Mesothelial cell of epicardium (in vitro differentiated cells): ENCODE measurements at places on chromosomes 7 and 10. TPM values are rescaled to one million over a fixed set of nuclear protein-coding genes. Genes with fewer than 3 reads are reported as not detected.

- DNase-seq: no peak
Observed at GRCh38 chr10:32985341-32985764, 27.3 kb upstream of the ITGB1 start.

- no peak for DNase-seq
Observed at GRCh38 chr7:139845443-139845805, 16.4 kb downstream of the TBXAS1 start.

DNA sequence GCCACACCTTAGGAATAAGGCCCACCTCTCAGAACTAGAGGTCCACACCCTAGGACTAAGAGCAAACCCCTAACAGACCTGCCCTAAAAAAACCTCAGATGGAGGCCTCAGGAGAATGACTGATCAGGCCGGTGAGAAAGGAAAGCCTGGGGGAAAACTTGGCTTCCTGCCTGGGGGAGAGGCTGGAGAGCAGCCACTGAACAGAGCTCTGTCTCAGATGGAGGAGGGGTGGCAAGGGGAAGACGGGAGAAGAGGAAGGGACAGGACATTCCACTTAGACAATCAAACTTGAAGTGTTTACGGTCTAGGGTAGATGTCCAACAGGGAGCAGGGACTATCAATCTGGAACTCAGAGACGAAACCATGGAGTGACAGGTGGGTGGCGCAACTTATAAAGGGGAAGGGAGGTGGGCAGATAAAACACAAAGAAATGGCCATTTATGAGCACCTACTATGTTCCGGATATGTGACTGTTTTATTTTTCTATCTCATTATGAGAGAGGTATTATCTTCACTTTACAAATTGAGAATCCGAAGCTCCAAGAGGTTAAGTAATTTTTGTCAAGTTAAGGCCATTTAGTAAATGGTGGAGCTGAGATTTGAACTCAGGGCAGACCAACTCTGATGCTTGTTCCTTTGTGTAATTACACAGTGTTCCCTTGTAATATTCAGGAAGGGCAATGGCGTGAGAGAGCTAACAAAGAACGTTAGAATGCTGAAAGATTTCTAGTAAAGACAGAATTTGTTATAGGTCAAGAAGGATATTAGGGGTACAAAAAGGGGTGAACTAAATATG lies 82.6 kb downstream of the DNMBP start:
- peak; percentile 61 for DNase-seq

CDH23 gene
- 2.5 to 2.9 TPM (median 2.9 TPM) in 3 replicates for total RNA-seq

GRCh38 chr10:124032971-124033886 lies 60.2 kb downstream of the CHST15 start:
- no peak for DNase-seq

- no peak for DNase-seq
Observed at GRCh38 chr10:74683067-74683466, 143.3 kb upstream of the KAT6B start.

GRCh38 chr10:95168694-95169093 lies 25.3 kb upstream of the ACSM6 start:
- DNase-seq: no peak

DNA sequence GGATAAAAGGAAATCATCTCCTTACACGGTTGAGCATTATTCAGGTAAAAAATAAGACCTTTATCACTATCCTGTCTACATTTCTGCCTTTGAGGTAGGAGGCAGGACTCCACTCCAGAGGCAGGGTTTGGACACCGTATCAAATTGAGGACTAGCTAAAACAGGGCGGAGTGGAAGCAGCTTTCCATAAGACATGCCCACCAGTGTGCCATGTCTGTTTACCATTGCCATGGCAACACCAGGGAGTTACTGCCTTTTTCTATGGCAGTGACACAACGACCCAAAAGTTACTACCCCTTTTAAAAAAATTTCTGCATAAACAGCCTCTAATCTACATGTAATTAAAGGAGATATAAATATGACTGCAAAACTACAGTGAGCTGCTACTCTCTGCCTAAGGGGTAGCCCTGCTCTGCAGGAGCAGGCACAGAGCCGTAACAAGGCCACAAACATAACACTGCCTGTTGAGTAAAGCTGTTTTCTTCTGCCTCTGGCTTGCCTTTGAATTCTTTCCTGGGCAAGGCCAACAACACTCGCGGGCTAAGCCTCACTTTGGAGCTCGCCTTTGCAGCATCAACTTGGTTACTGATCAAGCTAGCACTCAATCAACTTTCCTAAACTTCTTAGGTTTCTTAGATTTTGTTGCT lies 26.5 kb downstream of the DGKB start:
- no peak for DNase-seq

GRCh38 chr7:41481353-41481752 lies 221.5 kb downstream of the INHBA start:
- DNase-seq: no peak

DNA sequence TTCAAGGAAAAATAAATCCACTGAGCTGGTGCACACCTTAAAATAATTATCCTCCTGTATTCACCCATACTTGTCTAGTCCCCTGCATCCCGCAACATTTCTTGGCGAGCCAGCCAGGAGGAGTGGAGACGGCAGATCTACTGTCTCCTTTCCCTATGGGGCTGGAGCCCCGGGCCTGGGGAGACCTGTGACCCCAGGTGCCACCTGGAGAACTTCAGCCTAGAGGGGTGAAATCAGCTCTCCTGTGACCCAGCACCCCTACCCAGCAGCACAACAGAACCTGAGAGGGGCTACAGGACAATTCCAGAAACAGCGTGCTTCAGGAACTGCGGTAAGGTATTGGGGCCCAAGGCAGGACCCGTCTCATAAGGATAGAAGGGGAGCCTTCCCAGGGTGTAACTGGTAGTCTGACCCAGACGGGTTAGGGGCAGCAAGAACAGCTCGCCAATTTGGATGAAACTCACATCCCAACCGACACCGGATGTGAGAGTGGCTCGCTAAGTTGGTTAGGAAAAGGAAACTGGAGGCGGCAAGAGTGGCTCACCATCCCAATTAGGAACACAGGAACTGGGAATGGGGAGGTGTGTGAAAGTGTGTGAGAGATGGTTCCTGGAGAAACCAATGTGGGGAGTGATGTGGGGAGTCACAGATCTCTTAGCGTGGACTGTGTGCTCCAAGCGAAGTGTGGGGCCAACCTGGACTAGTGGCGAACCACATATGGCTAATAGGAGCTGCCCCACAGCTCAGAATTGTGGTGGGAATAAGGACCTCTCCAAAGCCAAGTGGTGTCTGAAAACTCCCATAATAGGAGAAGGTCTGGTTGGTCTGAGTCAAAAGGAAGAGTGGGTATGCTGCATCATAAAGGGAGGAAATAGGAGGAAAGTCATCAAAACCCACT lies 15.1 kb upstream of the DENND2A start:
- no peak for DNase-seq

GRCh38 chr7:88267421-88267820 lies 39.3 kb downstream of the STEAP4 start:
- DNase-seq: no peak

SAMD9L gene
- total RNA-seq: 1.2 to 2.1 TPM (median 1.6 TPM) in 3 replicates

PMS2 gene
- 23.3 to 26.1 TPM (median 25.2 TPM) in 3 replicates for total RNA-seq

STK17A gene
- total RNA-seq: 7.8 to 9.5 TPM (median 9.3 TPM) in 3 replicates

DNA sequence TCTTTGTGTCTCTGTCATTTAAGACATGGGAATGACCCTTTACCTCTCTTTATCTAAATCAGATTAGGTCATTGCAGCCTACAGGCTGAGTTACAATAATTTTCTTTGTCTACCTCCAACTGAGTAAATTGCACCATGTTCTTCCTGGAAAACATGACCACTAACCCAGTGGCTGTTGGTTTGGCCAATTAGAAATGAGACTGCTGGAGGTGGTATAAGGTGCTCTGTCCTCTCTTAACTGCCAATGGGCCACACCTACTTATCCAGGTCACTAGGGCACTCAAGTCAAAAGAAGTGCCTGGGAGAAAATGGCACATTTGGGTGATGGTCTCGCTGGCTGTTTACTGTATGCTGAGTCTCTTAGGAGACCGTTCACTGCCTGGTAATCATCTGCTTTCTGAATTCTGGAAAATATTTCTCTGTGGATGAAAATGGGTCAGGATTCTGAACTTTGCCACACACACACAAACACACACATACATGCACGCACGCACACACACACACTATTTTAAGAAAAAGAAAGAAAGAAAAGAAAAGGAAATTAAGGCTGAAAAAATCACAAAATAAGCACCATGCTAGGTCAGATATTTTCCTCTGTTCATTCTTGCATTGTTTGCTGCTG lies 16.4 kb downstream of the STAMBPL1 start:
- DNase-seq: no peak

DNA sequence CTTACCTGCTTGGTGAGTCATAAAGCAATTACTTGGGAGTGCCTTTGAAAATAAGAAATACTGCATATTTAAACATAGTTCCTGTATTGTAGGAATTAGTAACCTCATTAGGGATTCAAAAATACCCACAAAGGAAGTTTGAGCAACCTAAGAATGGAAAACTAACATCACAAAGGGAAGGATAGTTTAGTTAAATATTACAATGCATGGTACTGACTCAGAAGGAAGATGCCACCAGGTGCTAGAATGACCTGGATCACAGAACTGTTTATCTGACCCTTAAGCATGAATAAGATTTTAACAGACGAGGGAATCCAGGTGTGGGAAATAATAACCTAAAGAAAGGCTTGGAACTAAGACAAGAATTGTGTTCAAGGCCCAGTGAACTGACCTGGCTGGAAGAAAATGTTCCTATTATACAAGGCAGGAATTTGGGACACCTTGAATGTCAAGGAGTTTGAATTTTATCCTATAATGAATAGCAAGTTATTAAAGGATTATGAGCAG lies 106.4 kb downstream of the GSAP start:
- no peak for DNase-seq

- DNase-seq: no peak
Observed at GRCh38 chr7:134660961-134661376, 14.3 kb downstream of the BPGM start.
